ENCODE measurements at places on chromosomes 12 and 14.

- no peak for DNase-seq
Measured at GRCh38 chr12:45354399-45354798, 138.5 kb downstream of the ANO6 start.

- DNase-seq, result no peak
Measured at GRCh38 chr14:39731912-39732311, 299.7 kb upstream of the FBXO33 start.

- no peak for DNase-seq
Measured at GRCh38 chr12:1380171-1380851, 214.1 kb downstream of the FBXL14 start.

DNA sequence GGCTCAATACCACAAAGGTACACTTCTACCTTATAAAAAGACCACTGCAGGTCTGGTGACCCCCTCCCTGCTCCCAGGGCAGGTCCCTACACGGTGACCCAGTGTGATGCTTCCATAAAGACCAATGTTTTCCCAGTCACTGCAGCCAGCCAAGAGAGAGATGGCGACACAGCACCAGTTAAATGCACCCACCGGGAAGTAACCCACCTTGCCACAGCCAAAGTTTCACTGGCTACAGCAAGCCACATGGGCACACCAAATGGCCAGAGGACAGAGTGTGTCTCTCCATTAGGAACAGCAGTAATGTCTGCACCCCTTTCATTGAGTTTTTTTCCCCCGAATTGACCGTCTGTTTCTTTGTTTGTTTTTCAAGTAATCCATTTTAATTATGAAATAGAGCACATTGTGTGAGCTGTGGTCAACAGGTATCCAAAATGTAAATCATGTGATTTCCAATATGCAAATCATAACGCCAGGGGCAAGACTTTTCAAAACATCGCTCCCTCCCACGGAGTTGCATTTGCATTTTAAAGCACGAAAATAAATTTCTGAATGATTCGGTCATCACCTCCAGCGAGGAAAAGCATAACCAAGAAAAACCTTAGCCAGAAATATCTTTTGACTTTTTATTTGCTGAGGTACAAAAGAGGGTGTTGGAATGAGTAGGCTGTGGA lies 48.9 kb upstream of the EML1 start:
- DNase-seq, result no peak

DNA sequence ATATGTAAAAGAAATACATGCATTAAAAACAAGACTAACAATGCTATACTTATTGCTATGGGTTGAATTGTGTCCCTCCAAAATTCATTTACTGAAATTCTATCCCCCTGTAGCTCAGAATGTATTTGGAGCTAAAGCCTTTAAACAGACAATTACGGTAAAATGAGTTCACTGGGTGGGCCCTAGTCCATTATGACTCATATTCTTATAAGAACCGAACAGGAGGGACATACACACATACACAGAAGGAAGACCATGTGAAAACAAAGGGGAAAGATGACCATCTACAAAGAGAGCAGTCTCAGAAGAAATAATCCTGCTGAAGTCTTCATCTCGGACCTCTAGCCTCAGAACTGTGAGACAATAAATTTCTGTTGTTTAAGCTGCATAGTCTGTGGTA lies 77.1 kb upstream of the ANKS1B start:
- DNase-seq, result no peak

- no peak for DNase-seq
Measured at GRCh38 chr14:102686196-102686801, 91.0 kb upstream of the TRAF3 start.

DNA sequence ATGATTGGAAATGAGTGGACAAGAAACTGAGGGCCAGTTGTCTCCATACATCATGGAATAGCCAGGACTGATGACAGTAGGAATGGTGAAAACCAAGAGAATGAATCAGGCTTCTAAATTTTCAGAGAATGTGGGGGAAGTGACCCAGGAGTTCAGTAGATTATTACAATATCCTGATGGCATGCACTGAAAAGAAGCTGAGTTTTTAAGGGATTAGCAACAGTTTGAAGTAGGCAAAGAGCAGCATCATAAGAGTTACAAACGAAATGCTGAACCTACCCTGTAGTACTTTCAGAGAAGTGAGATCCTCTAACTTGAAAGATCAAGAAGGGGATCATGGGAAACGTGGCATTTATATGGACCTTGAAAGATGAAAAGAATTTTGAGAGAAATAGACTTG lies 13.2 kb downstream of the SLC2A14 start:
- DNase-seq, result no peak

DNA sequence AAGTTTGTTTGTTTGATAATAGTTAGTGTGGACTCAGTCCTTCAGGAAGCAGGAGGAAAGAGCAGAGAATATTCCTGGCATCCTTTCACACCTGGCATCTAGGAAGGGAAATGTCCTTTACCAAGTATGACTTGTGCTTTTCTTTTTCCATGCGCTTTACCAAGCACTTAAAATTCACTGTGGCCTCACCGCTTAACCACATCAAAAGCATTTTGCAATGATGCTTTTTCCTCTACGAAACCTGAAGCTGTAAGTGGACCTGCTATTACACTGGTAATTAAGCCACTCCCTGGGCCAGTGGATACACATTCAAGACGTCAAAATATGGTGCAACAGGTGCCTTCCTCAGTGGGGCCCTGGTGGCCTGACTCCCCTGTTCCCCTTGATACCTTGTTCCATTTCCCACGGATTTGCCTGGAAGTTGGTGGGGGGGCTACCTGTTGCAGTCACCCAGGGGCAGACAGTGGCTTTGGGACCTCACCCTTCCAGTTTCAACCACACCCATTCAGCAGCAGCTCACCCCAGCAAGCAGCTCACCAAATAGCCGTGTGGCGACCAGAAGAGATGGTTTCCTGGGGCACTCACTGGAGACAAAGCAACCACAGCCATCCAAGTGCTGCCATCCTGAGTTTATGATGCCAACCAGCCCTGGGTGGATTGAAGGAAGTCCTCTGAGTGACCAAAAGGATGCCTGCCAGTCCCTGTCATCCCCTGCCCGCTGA lies 14.2 kb upstream of the FZD10 start:
- DNase-seq, result no peak

GRCh38 chr12:49026678-49027480 lies 8.3 kb upstream of the PRKAG1 start:
- no peak for DNase-seq

GRCh38 chr12:45348311-45348710 lies 132.4 kb downstream of the ANO6 start:
- DNase-seq, result no peak

DNA sequence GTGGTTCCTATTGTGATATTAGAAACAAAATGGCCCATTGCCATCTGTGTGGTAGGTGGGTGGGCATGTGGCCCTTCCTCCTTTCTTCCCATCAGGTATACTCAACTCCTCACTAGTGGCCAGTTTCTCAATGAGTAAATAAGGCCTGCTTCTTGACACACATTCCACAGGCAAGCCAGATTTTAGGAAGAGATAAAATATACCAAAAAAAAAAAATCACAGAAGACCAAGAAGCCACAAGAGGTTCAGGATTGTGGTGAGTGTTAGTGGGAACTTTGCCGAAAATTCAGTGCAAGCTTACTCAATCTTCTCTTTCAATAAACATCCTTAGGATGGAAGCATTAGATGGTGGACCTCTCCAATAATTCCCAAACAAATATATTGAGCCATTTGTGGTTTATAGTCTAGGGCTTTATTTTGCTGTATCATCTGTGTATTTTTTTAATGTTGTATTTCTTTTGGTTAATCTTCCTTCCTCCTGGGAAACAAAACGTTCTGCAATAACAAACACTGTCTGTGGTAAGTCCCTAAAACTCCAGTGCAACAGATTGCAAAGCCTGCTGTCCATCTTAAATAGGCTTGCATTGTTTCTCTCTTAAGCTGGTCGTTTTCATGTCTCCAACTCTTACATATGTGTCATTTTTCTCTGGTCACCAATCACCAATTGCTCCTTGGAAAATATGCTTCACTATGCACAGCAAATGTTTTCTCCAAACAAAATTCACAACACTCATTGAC lies 289.9 kb upstream of the KITLG start:
- no peak for DNase-seq

GRCh38 chr14:50062438-50063085 lies 53.8 kb downstream of the VCPKMT start:
- peak; percentile 75 for DNase-seq

DNA sequence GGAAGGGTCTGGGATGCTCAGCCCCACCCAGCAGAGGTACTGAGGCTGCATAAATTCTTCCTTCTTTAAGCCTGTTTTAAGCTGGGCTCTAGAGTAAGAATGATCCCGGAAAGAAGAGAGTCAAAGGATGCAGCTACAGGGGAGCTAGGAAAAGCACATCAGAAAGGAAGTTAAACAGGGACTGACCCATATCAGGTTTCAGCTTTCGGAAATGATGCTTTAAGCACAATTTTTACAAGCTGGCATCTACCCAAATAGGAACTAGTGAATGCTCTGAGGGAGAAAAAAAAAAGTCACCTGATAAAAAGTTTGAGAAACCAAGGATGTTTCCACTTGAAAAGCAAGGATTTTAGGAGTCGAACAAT lies 22.0 kb downstream of the TSPAN8 start:
- DNase-seq, result no peak

DNA sequence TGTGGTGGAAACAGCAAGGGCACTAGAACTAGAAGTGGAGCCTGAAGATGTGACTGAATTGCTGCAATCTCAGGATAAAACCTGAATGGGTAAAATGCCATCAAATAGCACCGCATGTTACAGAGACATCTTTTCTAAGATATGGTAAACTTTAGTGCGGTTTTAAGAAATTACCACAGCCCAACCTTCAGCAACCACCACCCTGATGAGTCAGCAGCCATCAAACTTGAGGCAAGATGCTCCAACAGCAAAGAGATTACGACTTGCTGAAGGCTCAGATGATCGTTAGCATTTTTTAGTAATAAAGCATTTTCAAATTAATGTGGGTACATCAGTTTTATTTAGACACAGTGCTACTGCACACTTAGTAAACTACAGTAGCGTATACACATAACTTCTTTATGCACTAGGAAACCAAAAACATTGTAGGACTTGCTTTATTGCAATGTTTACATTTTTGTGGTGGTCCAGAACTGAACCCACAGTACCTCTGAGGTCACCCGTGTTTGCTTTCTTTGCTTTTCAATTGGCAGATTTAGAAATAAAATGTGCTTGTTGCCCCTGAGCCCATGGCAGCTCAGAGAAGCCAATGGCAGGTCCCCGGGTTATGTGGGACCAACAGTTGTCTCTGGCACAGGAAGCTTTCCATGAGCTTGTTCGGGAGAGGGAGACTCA lies 15.9 kb downstream of the GOLGA3 start:
- no peak for DNase-seq

GRCh38 chr14:92649934-92650545 lies 98.4 kb downstream of the LGMN start:
- DNase-seq, result no peak

GRCh38 chr14:95739356-95739755 lies 25.4 kb upstream of the TCL1A start:
- DNase-seq, result no peak

GRCh38 chr12:5328669-5329517 lies 103.0 kb upstream of the NTF3 start:
- no peak for DNase-seq

DNA sequence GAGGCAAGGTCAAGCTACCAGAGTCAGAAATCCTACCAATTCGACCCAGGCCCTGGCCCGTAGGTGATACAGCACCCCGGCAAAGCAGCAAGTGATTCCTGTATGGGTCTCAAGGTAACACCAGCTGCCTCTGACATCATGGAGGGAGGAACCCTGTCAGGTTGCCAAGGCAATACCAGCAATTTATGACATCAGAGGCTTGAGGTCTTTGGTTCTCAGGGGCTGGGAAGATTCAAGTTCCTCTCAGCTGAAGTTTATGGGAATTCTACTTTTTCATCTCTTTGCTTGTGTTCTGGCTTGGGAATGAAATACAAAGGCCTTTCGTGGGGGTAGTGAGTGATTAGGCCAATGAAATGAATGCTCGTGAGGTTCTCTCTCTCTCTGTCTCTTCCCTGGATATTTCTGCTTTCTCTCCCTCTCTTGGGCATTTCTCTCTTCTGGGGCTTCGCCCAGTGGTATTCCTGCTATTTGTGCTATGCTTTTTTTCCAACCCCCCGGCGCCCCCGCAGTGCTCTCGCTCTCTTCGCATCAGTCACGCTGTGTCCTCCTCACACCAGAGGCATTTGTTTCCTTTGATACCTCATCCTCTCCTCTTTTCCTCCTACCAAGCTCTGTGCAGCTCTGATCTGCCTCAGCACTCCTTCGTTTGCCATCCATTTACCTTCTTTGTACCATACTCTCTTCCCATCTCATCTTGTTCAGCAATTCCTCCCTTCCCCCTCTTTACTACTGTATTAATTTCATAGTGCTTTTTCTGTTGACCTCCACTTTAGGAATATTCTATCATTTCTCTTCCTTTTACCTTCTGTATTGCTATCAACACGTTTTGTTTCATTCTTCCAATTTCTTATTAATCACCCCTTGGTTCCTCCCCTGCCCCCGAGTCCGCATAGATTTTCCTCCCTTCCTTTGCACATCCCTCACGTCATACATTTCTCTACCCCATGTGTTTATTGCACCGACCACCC lies 2.9 kb downstream of the ZFHX2 start:
- DNase-seq, result no peak

- no peak for DNase-seq
Measured at GRCh38 chr12:64173456-64173855, 48.6 kb downstream of the KICS2 start.

DNA sequence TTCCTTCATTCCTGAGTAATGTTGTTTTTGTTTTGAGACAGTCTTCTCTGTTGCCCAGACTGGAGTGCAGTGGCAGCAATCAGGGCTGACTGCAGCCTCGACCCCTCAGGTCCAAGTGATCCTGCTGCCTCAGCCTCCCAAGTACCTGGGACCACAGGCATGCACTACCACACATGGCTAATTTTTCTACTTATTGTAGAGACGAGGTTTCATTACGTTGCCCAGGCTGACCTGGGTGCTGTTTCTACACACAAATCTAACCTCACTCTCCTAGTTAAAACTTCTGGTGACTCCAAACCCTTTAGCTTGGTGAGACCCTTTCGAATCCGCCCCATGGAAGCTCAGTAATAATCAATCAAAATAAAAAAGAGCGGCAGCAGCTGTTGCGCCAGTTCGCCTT lies 1.3 kb downstream of the TMEM116 start:
- DNase-seq, result no peak

- DNase-seq, result no peak
Measured at GRCh38 chr12:13318231-13319015, 121.9 kb downstream of the EMP1 start.

GRCh38 chr12:57783466-57783801 lies 847 bp downstream of the TSFM start:
- DNase-seq, result no peak

GRCh38 chr12:79317179-79317847 lies 373.5 kb downstream of the PAWR start:
- no peak for DNase-seq

- no peak for DNase-seq
Measured at GRCh38 chr14:76088326-76088725, 63.4 kb upstream of the GPATCH2L start.
